ENCODE measurements at places on chromosomes 13 and 19.

DNA sequence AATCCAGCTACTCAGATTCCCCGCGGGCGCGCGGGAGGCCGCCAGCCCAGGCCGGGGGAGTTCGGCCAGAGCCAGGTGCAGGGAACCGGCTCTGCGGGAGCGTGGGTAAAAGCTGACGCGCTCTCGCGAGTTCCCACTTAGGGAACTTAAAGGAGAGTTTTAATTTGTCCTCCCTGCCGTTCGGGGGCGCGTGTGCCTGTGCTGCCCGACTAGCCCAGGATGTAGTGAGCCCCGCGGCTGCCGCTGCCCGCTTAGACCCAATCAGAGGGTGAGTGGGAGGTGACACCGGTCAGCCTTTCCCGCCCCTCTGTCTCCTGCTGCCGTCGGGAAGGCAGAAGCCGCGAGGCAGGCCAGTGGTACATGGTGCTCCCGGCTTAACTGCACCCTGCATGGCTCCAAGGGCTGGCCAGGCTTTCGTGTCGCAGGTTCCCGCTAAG lies 36.0 kb upstream of the NEK3 start:
- peak; percentile 70 for DNase-seq

DNA sequence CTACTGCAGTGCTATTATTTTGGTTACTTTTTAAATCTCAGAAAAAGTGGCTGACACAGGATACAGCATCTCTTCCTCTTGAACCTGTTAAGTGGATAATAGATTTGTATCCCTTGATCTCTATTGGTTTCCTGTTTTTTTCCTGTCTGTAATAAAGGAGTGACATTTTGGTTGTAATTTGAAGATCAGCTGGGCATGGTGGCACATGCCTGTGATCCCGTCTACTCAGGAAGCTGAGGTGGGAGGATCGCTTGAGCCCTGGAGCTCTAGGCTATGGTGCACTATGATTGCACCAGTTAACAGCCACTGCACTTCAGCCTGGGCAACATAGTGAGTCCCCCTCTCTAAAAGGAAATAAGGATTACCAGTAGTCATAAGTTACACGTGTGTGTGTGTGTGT lies 46.8 kb downstream of the METTL21C start:
- DNase-seq, result no peak

DNA sequence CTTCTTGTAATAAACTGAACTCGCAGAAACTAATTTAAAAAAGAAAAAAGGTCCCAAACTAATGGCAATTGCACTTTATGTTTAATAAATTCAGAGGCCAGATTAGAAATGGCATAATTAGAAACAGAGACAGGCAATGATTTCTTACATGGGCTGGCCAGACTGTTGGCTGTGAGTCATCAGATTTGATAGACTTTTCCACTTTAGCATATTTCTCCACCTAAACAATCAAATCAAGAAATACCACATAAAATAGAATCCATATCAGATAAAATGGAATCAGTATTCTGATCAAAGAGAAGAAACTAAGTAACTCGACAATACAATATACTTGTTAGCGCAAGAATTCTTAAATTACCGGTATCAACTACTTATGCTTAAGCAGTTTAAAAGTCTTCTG lies 29.0 kb downstream of the EXOSC8 start:
- DNase-seq, result no peak

GRCh38 chr19:41416194-41416674 lies 10.9 kb downstream of the B3GNT8 start:
- no peak for DNase-seq

DNA sequence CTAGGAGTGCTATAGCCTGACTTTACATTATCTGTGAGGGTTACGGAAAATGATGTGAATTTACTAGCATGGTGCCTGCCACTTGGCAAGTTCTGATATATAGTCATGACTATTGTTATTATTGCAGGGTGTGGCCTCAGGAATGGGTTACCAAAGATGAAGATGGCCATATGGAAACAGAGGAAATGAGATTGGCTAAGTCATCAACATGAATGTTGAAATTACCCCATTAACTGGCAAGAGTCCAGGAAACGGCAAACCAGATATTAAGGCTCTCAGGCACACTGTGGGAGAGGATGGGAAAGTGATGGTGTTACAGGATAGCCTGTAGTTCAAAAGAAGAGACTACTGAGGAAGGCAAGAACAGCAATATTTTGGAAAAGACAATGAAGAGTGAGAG lies 183.3 kb downstream of the KCNRG start:
- DNase-seq, result no peak

DNA sequence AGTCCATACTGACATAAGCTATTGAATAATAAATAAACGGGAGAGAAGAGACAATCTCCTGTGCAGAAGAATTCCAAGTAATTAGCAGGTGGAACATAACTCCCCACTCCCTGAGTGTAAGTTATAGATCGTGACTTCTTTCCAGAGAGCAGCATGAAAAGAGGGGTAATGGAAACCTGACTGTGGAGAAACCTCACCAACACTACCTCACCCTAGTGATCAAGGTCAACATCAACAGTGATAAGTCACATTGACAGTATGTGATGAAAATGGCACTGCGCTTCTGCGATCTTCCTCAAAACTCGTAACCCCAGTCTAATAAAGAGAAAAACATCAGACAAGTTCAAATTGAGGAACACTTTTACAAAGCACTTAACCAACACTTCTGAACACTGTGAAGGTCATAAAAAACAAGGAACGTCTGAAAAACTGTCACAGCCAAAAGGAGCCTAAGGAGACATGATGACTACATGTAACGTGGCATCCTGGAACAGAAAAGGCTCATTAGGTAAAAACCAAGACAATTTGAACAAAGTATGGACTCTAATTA lies 19.8 kb downstream of the CAB39L start:
- DNase-seq, result no peak

- DNase-seq, result no peak
Observed at GRCh38 chr19:23241419-23241818, 8.8 kb downstream of the ZNF724 start.

DNA sequence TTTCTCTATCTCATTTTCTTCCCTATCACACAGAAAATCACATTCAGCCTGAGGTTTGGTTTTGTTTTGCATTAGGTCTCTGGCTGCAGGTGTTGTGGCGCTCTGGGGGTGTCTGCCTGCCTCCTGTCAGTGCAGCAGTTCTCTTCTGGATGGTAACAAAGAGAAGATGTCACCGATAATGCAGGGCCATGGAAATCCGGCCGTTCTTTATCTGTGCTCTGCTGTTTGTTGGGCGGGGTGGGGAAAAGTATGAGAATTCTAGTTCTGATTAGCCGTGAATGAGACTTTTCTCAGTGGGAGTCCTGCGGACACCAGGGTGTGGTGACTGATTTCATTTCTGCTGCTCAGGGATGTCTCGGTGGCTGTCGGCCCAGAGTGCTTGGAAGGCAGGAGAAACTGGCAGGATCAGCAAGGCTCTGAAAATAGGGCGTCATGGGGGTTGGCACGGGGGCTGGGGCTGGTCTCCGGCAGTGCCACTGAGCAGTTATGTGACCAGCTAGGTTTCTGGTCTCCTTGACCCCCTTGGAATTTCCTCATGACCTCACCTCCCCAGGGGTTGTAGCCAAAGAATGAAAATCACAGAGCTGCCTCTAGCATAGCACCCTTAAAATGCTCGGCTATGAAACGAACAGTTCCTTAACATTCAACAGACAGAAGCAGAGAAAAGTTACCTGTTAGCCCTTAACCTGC lies 5.0 kb downstream of the RNF113B start:
- no peak for DNase-seq

GRCh38 chr13:23729531-23729930 lies 159.3 kb downstream of the TNFRSF19 start:
- no peak for DNase-seq

DNA sequence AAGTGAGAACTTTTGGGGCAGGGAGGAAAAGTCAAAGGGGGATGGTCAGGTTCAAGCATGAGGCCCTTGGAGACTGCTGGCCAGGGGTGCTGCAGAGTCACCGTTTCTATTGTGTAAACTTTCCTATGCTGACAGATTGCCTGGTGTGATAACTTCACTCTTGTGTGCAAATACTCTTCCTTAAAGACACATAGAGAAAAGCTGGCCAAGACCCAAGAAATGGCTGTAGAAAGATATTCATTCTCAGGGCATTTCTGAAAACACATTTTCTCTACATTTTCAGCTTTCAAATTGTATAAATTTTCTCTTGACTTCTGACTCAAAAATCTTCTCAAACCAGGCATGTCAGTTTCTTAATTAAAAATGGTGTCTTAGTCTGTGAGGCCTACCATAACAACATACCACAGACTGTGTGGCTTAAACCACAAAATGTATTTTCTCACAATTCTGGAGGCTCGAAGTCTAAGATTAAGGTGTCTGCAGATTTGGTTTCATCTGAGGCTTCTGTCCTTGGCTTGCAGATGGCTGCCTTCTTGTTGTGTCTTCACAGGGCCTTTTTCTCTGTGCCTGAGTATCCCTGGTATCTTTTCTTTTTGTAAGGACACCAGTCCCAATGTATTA lies 304.5 kb downstream of the KCNRG start:
- peak; percentile 42 for DNase-seq

GRCh38 chr19:54469496-54469934 lies 3.6 kb downstream of the CDC42EP5 start:
- no peak for DNase-seq

DNA sequence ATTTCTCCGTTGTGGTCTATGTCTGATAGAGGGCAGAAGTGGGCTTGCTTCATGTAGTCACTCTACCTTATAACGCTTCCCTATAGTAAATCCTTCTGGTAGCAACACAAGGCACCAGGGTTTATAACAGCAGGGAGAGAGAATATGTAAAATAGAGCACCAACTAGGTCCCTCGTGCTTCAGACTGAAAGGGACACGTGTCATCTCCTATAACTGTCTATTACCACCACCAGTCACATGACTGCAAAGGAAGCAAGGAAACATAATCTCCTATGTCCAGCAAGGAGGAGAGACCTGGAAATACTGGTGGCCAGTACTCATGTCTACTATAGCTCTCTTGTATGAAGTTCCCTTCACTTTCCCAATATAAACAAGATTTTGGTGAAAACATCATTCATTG lies 79.2 kb downstream of the SLAIN1 start:
- DNase-seq, result no peak

- DNase-seq, result no peak
Observed at GRCh38 chr19:2554856-2555255, 78.9 kb downstream of the GADD45B start.

DNA sequence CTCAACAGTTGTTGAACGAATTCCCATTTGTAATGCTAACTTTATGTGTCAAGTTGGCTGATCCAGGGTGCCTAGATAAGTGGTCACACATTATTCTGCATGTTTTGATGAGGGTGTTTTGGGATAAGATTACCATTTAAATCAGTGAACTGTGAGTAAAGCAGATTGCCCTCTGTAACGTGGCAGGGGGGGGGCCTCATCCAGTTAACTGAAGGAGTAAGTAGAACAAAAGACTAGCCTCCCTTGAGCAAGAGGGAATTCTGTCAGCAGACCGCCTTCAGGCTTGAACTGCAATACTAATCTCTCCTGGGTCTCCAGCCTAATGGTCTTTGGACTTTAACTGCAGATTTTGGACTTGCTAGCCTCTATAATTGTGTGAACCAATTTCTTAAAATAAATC lies 4.2 kb upstream of the TEX30 start:
- no peak for DNase-seq
